Activated naive CD4-positive, alpha-beta T cell treated with anti-CD3 and anti-CD28 coated beads, Interleukin-2, amount 10 ng/mL, durations not matched to agents 5 hours and 36 hours (primary cell): ENCODE measurements at places on chromosomes 4 and X. TPM values are rescaled to one million over a fixed set of nuclear protein-coding genes. Genes with fewer than 3 reads are reported as not detected.

TMSB15A gene
- 0.84 TPM for total RNA-seq

STS gene
- total RNA-seq = 1.2 TPM

EDA gene
- total RNA-seq = 15.5 TPM

S100G gene
- not detected for total RNA-seq

ZCCHC12 gene
- not detected for total RNA-seq

FHIP1A gene
- not detected for total RNA-seq

GPR119 gene
- total RNA-seq = not detected

CFI gene
- total RNA-seq = not detected

ETDA gene
- total RNA-seq = not detected

PDCL2 gene
- not detected for total RNA-seq

ATP11C gene
- 20.0 TPM for total RNA-seq

SYP gene
- total RNA-seq = 1.8 TPM

TIGD4 gene
- total RNA-seq = 0.08 TPM

JADE3 gene
- 0.71 TPM for total RNA-seq

PAGE2B gene
- not detected for total RNA-seq

FRAS1 gene
- total RNA-seq = not detected

SULT1B1 gene
- total RNA-seq = 7.7 TPM

HERC5 gene
- total RNA-seq = 12.7 TPM

CDKL2 gene
- 1.1 TPM for total RNA-seq

SOWAHD gene
- total RNA-seq = 2.1 TPM

PSAPL1 gene
- total RNA-seq = not detected

NXF2B gene
- total RNA-seq = not detected

ZNF275 gene
- 29.5 TPM for total RNA-seq

MORF4L2 gene
- 108 TPM for total RNA-seq

BMPR1B gene
- not detected for total RNA-seq

MAGEE1 gene
- total RNA-seq = 4.8 TPM

CCDC110 gene
- not detected for total RNA-seq

FLNA gene
- total RNA-seq = 1,083 TPM

PFKFB1 gene
- 0.65 TPM for total RNA-seq

PLP1 gene
- total RNA-seq = not detected

UGT2B7 gene
- total RNA-seq = not detected

ANXA10 gene
- total RNA-seq = not detected

MAGEA2B gene
- not detected for total RNA-seq
